ENCODE measurements at places on chromosomes 2 and 18.

- no peak for DNase-seq
These were observed 108.1 kb downstream of the TRIB2 start for GRCh38 chr2:12824778-12825379.

DNA sequence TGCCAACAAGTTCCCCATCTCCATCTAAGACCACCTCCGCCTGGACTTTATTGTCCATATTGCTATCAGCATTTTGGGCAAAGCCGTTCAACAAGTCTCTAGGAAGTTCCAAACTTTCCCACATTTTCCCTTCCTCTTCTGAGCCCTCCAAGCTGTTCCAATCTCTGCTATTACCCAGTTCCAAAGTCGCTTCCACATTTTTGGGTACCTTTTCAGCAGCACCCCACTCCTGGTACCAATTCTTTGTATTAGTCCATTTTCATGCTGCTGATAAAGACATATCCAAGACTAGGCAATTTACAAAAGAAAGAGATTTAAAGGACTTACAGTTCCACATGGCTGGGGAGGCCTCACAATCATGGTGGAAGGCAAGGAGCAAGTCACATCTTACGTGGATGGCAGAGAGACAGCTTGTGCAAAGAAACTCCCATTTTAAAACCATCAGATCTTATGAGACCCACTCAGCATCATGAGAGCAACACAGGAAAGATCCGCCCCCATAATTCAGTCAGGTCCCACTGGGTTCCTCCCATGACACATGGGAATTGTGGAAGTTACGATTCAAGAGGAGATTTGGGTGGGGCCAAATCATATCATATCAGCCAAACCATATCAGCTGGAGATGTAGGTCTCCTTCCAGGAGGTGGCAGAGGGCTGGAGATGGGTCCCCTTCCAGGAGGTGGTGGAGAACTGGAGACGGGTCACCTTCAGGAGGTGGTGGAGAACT lies 19.8 kb upstream of the TXNDC2 start:
- no peak for DNase-seq

- no peak for DNase-seq
These were observed 77.1 kb downstream of the CYRIA start for GRCh38 chr2:16588565-16588964.

DNA sequence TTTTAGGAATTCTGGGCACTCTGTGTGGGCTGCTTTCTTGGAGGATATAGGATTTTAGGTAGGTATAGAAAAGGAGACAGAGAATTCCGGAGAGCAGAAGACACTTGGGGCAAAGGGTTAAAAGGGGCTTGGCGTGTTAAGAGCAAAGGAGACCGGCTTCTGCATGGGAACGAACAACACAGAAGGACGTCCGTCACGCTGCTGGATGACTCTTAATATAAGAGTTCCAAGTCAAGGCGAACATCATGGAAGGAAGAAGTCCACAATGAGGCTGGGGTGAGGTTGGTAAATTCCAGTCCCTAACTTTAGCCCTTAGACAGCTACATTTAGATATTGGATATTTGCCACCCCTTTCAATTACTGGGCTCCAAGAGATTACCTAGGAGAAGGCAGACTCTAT lies 15.9 kb upstream of the SLC20A1 start:
- no peak for DNase-seq

- DNase-seq, result no peak
These were observed 16.3 kb upstream of the PKDCC start for GRCh38 chr2:42031281-42032223.

DNA sequence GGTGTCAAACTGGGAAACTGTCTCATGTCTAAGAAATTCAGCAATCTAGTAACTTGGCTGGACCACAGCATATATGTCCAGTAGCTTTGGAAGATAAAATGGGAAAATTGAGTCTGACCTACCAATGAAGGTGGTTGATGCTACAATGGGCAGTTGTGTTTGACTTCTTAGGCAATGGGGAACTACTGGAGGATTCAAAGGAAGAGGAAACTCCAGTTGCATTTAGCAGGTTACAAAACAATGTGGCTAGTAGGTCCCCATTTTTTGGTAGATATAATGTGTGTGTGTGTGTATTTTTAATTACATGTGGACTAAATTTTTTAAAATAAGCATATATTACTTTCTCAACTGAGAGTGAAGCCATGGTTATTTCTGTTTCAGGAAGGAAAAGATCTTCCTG lies 427.7 kb downstream of the NBAS start:
- DNase-seq, result no peak
